ENCODE measurements at places on chromosomes 6 and 20.

- DNase-seq = peak; percentile 54
Observed at GRCh38 chr6:139371421-139372203, 2.8 kb downstream of the CITED2 start.

GRCh38 chr6:159693894-159694545, 979 bp upstream of the SOD2 start:
- DNase-seq = no peak

DNA sequence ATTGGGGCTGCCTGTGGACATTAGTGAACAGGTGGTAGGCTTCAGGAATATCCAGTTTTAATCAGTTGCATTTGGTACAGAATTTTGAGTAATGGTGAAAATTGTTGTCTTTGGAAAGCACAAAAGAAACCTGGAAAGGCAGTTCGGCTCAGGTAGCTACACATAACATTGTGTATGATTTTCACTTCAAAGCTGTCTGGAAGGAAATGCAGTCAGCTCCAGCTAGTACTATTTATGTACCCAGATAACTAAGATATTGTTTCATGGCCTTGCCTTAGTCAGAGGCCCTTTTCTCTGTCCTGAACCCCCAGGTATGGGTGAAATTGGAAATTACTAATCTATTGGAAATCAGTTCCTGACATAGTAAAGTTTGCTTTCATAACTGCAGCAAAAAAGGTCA, 195.6 kb upstream of the UST start:
- DNase-seq = no peak

DNA sequence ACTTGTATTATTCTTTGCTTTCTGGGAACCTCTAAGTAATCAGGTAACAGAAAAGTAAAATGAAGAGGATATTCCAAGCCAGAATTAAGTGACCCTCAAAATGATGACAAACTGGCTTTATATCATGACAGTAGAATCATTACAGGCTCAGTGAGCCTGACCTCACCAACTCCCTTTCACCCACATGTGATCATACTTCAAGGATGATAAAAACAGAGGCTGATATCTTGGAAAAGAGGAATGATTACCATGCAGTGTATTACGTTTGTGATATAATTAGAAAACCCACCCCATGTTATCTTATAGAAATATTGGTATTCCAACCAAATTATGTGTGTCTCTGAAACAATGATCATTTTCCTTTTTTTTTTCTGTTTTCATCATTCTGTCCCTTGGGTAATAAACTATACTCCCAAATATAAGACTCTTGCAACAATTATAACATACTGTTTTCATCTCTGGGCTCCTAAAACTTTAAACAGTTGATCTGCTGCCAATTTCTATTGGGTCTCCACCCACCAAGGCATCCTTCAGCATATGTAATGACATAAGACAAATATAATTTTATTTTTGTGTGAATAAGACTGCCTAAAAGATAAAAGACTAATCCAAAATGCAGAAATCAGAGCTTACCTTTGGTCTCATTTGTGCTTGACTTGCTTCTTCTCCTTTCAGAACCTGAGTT, 115.7 kb downstream of the DST start:
- DNase-seq = no peak

DNA sequence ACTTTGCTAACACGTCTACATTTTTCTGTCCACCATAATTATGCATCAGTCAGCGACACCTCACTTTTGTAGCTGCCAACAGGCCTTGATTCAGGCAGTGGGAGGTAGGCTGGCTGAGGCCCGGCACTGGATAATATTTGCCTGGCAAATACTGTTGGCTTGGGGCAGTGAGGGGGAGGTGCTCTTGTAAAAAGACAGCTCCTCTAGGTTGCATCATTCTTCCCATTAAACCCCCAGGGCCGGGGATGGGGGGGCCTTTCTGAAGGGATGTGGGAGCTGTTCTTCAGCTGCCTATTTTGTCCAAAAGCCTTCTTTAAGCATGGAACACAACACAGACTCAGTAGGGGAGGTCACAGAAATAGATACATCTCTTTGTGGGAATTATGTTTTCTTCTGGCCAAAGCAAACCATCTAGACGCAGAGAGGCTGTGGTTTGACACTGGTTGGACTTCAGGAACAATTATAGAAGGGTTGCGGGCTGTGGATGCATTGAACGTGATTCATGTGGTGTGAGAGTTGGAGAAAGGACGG, 338.3 kb upstream of the NT5E start:
- peak; percentile 40 for DNase-seq

GRCh38 chr6:28810659-28811053, 113.1 kb downstream of the TRIM27 start:
- no peak for DNase-seq

DNA sequence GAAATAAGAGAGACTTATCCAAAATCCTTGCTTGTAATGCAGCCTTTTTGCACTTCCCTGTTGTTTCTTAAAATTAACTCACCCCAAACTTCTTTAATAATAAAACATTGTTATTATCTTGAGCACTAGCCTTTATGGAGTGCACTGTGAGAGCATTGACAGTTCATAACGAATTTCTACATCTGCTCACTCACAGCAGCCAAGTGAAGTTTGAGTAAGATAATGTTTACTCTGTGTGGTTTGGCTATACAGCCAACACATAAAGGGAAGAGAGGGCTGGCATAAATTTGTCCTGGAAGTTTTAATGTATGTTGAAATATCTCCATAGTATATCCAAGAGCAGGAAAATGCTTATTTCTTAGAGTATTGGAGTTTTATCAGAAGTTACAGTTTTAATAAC, 227.9 kb downstream of the FRK start:
- DNase-seq = no peak

GRCh38 chr20:48286601-48287000, 501.3 kb upstream of the SULF2 start:
- no peak for DNase-seq

GRCh38 chr20:40218316-40218969, 470.6 kb downstream of the MAFB start:
- DNase-seq = no peak

GRCh38 chr6:70210462-70210861, 92.4 kb downstream of the COL9A1 start:
- DNase-seq = peak; percentile 16
